Right cardiac atrium (tissue), 5 donors: ENCODE measurements at places on chromosomes 2 and 18. TPM values are rescaled to one million over a fixed set of nuclear protein-coding genes. Genes with fewer than 3 reads are reported as not detected.

Gene TNFAIP6
- polyA plus RNA-seq: 3.1 TPM

- no peak for DNase-seq
Measured at GRCh38 chr2:128447538-128447995, 128.9 kb upstream of the HS6ST1 start.

GRCh38 chr2:174750923-174751441 lies 13.3 kb downstream of the CHRNA1 start:
- no peak for DNase-seq

DNA sequence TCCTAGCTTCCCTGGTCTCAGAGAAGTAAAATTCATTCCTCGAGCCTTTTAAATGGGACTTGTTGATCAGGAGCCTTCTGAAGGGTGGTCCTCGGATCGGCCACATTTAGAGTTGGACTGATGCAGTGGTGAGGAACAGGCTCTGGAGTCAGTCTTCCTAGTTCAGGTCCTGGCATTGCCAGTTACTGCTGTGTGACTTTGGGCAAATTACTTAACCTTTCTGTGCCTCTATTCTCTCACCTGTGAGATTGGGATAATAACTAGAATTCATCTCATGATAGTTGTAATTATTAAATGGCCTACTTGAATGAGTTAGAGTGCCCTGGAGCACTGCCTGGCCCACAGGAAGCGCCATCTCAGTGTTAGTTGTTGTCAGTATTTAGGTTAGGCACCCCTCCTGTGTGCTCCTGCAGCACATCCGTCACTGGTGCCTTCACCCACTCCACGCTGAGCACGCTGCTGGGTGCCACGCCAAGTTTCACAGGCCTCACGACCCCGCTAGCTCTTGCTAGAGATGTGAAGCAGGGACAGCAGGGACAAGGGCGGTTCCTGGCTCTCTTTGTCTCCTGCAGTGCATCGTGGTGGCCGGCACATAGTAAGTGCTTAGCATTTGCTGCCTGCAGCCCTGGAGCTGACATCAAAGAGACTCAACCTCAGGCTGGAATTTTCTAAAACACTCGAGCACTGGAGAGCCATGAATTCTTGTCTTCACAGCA lies 122.9 kb downstream of the FAM210A start:
- no peak for DNase-seq

Gene BCL2
- polyA plus RNA-seq: 2.7 TPM

Gene SLC11A1
- polyA plus RNA-seq: 13.8 TPM

GRCh38 chr18:42574871-42575270 lies 540.6 kb downstream of the RIT2 start:
- DNase-seq: peak; percentile 20

- no peak for DNase-seq
Measured at GRCh38 chr2:72921088-72921851, 4.0 kb downstream of the EMX1 start.

- no peak for DNase-seq
Measured at GRCh38 chr2:229273723-229274338, 2.7 kb upstream of the PID1 start.

- no peak for DNase-seq
Measured at GRCh38 chr2:138201286-138201685, 237.0 kb downstream of the HNMT start.

Gene MSTN
- polyA plus RNA-seq: 0.18 TPM

GRCh38 chr2:164644036-164644700 lies 22.9 kb upstream of the GRB14 start:
- DNase-seq: no peak

- peak; percentile 32 for DNase-seq
Measured at GRCh38 chr2:36667931-36668330, 28.6 kb upstream of the VIT start.

Gene TIA1
- polyA plus RNA-seq: 41.1 TPM

DNA sequence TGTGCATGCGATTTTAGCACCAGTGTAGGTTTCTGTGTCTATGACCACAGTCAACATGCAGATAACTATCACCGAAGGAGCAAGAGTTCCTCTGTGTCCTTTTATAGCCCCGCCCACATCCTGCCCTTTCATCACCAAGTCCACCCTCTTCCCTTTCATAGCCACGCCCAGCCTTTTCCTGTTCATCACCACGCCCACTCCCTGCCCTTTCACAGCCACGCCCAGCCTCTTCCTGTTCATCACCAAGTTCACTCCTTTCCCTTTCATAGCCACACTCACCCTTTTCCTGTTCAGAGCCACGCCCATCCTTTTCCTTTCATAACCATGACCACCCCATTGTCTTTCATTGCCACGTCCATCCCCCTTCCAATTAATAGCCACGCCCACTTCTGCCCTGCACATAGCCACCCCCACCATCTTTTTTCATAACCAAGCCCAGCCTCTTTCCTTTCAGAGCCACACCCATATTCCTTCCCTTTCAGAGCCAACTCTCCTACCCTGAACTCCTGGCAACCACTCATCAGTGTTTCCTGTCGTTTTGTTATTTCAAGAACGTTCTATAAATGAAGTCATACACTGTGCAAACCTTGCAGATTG lies 273.9 kb downstream of the MYT1L start:
- DNase-seq: peak; percentile 88

- peak; percentile 96 for DNase-seq
Measured at GRCh38 chr2:73828818-73829570, at the start of gene STAMBP. TSS of gene STAMBP (plus strand) at chr2:73828961. CDS start at chr2:73830857, 1,896 bp downstream.

- DNase-seq: peak; percentile 70
Measured at GRCh38 chr2:222568865-222569264, 87.0 kb downstream of the FARSB start.

Gene ATP6V1C2
- 0.52 TPM for polyA plus RNA-seq

Gene RPE
- 11.0 TPM for polyA plus RNA-seq

- DNase-seq: no peak
Measured at GRCh38 chr2:219525533-219526232, 11.4 kb downstream of the ASIC4 start.

DNA sequence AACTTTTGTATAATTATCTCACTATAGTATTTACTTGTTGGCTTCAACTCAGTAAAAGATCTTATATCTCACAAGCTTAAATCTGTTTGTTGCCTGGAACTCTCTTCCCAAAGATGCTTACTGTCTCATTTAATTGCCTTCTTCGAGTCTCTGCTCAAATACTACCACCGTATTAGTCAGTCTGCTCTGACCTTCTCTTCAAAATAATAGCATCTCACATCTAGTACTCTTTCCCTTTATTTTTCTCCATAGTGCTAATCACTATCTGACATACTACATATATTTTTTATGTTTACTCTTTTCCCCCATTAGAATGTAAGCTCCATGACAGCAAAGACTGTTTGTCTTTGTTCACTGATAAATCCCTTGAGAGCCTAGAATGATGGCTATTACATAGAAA lies 10.6 kb upstream of the MPP4 start:
- DNase-seq: no peak

Gene LYPD6
- 0.48 TPM for polyA plus RNA-seq

DNA sequence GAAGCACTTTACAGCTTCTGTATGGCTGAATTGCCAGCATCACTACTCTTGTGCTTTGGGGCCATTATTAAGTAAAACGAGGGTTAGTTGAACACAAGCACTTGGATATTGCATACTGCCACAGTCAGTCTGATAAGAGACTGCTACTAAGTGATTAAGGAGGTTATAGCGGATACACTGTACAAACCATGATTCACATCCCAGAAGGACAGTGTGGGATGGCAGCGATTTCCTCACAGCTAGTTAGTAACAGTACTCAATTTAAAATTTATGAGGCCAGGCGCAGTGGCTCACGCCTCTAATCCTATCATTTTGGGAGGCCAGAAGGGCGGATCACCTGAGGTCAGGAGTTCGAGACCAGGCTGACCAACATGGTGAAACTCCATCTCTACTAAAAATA lies 2.6 kb upstream of the BMPR2 start:
- DNase-seq: no peak

DNA sequence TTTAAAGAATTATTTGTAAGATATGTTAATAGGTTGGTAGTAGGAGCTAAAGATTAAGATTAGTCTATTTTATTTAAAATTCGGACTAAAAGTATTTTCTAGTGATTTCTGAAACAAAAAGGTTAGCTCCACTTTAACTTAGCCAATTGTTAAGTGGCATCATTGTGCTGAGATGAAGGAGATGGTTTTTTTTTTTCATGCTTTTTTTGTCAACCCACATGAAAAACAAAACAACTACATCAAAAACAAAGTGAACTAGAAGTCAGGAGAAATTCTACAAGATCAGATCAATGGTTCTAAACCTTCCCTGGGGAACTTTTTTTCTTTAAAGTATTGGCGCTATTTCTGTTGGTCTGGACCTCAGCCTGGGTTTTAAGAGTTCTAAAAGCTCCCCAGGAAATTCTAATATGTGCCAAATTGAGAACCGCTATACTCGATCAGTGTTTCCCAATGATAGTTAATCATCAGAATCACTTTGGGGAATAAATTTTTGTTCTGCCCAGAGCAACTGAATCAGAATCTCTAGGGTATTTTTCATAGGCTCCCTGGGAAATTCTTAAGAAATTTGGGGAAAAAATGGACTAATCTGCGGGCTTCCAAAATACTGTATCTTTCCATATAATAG lies 2.3 kb downstream of the ZC3H6 start:
- DNase-seq: no peak

Gene SPR
- polyA plus RNA-seq: 50.3 TPM

DNA sequence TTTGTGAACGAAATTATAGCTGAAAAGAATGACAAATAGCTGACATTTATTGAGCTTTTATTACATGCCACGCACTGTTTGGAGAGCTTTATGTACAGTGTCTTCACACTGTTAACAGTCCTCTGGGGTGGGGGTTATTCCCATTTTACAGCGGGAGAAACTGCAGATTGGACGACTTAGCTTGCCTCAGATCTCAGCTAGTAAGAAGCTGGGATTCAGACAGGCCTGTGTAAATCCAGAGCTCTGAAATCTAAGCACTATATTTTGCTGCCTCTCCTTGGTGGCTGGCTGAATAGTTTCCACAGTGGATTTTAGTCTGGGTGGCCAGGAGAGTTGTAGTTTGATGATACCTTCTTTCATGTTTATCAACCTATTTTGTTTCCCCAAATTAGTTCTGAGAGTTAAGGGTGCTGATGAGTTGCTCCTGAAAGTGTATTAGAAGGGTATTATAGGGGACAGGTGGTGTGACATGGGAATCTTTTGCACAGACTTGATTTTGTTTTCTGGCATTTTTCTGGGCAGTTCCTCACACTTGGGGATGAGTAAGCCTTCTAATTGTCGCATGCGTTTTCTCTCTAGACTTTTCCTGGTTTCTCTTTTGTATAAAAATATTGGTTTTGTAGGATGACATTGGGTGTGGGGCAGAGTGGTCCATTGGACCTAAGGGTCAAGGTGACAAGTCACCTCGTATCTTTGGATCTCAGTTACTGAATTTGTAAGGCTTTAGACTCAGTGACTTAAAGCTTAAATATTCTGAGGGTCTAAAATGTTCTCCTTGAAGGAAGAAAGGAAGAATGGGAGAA lies 1.5 kb downstream of the ACSL3 start:
- DNase-seq: no peak

DNA sequence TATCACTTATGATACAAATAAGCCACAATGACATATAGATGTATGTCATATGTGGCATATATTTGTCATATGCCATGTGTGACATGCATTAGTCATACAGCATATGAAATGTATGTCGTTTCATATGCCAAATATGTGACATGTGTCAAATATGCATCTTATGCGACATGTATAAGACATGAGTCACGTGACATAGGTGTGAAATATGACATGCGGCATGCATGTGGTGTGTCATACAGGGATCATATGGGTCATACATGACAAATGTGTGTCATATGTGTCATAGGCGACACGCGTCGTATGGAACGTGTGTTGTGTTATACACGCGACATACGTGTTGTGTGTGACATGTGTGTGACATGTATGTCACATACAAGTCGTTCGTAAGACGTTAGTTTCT lies 2154.0 kb upstream of the PIK3C3 start:
- DNase-seq: no peak

- no peak for DNase-seq
Measured at GRCh38 chr18:57544936-57545660, 41.4 kb downstream of the FECH start.

Gene PCBP1
- 280 TPM for polyA plus RNA-seq

Gene PARD6G
- polyA plus RNA-seq: 2.5 TPM
